ENCODE measurements at places on chromosomes 11 and 22.

DNA sequence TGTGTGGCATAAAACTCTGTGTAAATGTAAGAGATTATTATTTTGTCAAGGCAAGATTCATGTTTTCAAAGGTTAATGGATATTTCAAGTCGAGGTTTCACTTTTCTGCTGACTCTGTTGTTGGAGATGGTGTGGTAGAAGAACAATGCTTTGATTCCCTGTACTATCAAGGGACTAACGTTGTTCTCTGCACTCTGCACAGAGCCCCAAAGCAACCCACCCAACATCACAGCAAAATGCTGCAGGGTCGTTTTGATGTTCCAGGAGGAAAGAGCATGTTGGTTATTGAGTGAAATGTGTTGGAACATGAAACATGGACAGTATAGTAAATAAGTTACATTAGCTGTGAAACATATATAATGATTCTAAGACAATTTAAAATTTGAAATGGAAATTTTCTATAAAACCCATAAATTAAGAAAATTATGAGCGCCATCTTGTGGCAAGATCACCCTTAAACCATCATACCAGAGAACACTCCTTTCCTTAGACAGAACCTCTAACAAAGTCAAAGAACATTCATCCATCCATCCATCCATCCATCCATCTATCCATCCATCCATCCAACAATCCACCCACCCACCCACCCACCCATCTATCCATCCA lies 164.4 kb upstream of the ZBED5 start:
- DNase-seq, result no peak

DNA sequence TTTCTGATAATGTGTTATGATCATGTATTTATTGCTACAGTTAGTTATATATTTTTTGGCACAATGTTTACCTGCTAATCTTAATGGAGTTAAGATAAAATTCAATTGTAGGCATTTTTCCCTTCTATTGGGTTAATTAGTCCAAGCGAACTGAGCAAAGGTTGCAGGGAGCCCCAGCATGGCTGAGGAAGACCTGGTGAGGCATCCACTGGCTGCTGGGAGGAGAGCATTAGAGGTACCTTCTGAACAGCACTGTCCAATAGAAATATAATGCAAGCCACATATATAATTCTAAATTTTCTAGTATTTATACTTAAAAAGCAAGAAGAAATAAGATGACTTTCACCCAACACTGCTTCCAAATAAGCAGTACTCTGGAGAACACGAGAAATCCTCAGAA lies 689 bp upstream of the TMEM126A start:
- DNase-seq, result no peak

DNA sequence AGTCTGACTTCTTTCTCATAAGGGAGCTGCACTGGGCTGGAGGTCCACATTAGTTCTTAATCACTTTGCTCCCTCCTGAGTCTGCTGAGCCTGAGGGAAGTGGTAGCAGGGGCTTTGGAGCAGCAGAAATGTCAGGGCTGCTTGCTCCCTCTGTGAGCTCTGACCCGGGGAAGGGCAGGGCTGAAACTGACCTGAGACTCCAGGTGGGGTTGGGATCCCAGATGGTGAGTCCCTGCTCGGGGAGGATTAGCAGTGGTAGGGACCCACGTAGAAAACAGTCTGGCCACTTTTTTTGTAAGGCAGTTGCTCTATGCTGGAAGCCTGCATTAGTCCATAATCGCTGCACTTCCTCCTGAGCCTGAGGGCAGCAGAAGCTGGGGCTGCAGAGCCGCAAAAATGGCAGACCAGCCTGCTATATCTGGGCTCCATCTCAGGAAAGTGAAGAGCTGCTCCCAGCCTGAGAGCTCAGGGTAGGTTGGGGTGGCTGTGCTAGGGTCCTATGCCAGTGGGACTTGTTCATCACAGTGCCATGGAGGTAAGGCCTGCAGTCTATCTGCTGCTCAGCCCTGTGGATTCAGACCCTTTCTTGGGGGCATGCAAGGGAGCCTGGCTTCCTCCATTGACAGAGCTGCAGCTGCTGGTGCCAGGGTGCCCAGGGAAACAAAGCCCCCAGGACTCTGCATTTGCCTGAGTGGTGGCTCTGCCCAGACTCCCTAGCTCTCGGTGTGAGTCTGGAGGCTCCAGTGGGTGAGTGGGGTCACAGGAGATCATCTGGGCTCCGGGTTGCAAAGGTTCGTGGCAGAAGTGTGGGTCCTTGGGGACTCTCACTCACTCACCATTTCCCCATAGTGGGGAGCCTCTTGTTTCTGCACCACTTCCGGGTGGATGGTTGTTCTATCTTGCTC lies 854.3 kb downstream of the LUZP2 start:
- no peak for DNase-seq

- no peak for DNase-seq
Observed at GRCh38 chr11:114124601-114125144, 65.2 kb downstream of the ZBTB16 start.

- no peak for DNase-seq
Observed at GRCh38 chr22:24426851-24427499, 424 bp upstream of the ADORA2A start.

DNA sequence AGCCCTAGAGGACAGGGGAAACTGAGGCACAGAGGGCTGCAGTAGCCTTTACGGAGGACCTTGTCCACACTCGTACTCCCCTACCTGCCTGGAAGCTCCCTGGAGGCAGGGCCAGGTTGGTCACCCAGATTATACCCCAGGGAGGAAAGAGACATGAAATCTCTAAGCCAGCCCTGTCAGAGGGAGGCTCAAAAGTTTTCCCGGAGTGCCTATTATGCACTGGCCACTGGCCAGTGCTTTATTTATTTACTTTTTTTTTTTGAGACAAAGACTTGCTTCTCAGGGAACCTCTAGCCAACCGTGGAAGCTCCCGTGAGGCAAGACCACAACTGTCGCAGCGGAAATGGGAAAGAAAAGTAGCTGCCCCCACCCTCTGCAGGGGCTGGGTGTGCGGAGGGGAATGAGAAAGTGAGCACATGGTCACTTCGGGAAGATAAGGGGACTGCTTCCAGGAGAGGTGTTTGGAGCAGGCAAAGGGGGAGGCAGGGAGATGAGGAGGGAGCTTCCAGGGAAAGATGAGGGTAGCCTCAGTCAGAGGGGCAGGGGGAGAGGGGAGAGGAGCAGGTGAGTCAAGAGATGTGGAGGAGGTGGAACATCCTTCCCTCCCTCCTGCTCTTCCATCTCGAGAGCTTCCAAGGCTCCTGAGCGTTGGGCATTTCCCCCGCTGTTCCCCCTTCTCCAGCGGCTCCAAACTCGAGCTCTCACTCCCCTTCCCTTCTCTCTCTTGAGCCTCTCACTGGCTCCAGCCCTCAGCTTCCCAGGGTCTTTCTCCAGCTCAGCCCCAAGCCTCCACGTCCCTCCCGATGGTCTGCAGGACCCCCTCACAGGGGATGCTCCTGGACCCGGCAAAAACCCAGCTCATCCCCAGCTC lies 4.3 kb downstream of the IL2RB start:
- no peak for DNase-seq

DNA sequence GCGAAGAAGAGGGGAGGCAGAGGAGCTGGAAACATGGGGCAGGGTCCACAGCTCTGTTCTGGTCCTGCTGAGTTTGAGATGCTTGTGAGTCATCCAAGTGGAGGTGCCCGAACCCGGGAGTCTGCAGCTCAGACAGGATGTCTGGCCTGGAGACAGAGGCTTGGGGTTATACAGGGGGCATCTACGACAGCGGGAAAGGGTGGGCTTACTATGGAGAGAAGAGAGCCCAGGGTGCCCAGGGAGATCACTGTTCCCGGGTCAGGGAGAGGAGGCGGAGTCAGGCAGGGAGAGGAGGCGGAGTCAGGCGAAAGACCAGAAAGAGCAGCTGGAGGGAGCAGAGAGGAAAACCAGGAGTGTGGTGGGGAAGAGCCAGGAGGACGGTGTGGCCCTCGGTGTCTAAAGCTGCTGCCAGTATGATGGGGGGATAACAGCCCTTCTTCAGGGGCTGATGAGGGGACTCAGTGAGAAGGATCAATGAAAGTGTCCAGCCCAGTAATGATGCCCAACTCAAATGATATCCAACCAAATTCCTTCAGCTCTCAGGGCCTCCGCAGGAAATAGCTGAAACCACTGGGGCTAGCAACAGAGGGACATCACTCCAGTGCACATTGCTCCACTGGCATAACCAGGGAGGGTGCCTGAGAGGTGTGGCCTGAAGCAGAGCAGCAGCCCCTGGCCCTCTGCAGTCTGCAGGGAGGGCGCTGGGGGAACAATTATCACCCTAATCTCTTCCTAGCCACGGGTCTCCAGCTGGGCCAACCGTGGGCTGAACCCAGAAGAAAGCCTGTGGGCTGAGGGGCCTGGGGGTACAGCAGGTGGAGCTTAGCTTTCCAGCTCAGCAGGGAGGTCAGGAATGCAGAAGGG lies 2.6 kb upstream of the LTBP3 start:
- DNase-seq, result no peak

GRCh38 chr22:19448076-19448607 lies 631 bp upstream of the C22orf39 start:
- DNase-seq, result no peak

- DNase-seq, result no peak
Observed at GRCh38 chr11:120174866-120175265, 36.0 kb upstream of the OAF start.

DNA sequence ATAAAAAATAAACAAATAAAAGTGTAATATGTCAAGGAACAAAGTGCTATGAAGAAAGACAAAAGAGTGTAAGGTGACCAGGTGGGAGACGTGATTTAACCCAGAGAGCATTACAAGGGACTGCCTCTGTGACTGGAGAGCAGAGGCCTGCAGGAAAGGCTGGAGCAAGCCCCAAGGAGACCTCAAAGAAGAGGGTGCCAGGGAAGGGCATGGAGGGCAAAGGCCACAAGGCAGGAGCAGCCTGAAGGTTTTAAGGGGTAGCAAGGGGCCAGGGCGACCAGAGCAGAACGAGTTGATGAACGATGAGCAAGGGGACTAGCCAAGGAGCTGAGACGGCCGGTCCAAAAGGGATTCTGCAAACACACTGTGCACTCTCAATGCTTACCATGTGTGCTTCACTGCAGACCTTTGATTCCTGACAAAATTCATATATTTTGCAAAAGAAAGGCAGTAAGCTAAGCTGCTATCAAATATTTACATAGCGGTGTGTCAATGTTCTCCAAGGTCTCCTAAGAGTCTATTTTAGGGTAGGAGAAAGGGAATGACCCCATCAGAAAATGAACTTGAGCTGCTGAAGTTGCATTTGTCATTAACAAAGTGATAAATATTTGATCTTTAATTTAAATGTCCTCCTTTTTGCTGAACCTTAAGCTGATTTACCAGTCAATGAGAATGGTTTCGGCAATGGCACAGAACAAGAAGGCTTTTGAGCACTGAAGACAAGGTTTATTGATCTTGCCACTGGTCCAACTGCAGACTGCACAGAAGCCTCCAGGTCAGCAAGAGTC lies 50.5 kb downstream of the SMCO4 start:
- DNase-seq, result no peak

- no peak for DNase-seq
Observed at GRCh38 chr11:121665206-121665838, 212.6 kb upstream of the SORL1-AS1 start.

- DNase-seq, result no peak
Observed at GRCh38 chr11:44793350-44794090, 66.8 kb downstream of the TSPAN18 start.

- DNase-seq, result no peak
Observed at GRCh38 chr22:44930711-44931035, 79.1 kb downstream of the PHF21B start.

Data from stimulated activated CD4-positive, alpha-beta T cell treated with anti-CD3 and anti-CD28 coated beads, Interleukin-12 subunit alpha, Interleukin-12 subunit beta, amount 100 ng/mL, for 24 hours (primary cell).